ENCODE measurements at places on chromosomes 7 and 10.

- DNase-seq = no peak
Observed at GRCh38 chr7:20238194-20238753, 21.1 kb upstream of the MACC1 start.

DNA sequence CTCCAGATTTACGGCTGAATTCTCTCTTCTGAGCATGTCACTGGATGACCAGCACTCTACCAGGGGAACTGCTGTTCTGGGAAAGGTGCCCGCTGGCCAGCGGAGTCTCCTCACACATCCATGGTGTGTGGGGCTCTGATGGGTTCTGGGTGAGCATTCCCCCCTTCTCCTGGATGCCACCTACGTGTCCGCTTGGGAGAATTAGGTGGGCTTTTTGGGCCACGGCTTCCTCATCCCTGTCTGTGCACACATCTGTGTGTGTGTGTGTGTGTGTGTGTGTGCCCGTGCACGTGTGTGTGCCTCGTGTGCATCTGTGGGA, 163.0 kb downstream of the DNAJB6 start:
- no peak for DNase-seq

- DNase-seq = no peak
Observed at GRCh38 chr10:34884272-34884952, 69.3 kb upstream of the PARD3 start.

DNA sequence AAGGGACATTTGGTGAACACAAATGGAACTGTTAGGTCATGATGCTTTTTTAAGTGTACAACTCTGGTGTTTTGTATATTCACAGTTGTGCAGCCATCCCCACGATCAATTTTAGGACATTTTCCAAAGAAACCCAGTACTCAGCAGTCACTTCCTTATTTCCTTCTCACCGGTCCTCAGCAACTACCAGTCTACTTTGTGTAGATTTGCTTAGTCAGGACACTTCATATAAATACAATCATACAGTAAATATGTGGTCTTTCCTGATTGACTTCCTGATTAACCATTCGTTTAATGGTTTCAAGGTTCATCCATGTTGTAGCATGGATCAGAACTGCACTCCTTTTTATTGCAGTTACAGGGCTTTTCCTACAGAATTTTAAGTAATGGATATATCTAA, 14.4 kb downstream of the SGPL1 start:
- no peak for DNase-seq

- DNase-seq = no peak
Observed at GRCh38 chr10:121994429-121994941, 5.5 kb downstream of the TACC2 start.

GRCh38 chr10:13383399-13383761, 35.3 kb upstream of the SEPHS1 start:
- no peak for DNase-seq

GRCh38 chr7:82257118-82257695, 186.4 kb downstream of the CACNA2D1 start:
- DNase-seq = no peak

DNA sequence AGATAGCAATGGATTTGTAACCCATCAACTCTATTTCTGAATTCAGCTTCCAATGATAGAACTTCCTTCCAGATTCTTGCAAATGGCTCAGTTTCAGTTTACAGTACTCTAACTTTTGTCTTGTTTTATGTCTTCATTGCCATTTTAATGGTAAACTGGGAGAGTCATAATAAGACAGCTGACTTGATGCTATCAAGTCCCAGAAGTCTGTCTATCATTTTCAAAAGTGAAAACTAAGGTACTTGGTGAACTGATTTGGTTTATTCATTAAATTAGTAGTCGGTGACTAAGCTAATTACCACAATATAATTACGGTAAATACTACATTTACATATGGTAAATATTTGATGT, 25.0 kb downstream of the RTKN2 start:
- DNase-seq = no peak

- no peak for DNase-seq
Observed at GRCh38 chr7:118855290-118855689, 630.8 kb downstream of the ANKRD7 start.

- no peak for DNase-seq
Observed at GRCh38 chr10:48536156-48536500, 68.7 kb downstream of the ARHGAP22 start.

- DNase-seq = no peak
Observed at GRCh38 chr7:134527979-134528371, 608 bp downstream of the AKR1B10 start.

GRCh38 chr10:69810675-69811397, 9.1 kb downstream of the COL13A1 start:
- no peak for DNase-seq

GRCh38 chr10:50558371-50558770, 65.4 kb downstream of the SGMS1 start:
- DNase-seq = no peak

DNA sequence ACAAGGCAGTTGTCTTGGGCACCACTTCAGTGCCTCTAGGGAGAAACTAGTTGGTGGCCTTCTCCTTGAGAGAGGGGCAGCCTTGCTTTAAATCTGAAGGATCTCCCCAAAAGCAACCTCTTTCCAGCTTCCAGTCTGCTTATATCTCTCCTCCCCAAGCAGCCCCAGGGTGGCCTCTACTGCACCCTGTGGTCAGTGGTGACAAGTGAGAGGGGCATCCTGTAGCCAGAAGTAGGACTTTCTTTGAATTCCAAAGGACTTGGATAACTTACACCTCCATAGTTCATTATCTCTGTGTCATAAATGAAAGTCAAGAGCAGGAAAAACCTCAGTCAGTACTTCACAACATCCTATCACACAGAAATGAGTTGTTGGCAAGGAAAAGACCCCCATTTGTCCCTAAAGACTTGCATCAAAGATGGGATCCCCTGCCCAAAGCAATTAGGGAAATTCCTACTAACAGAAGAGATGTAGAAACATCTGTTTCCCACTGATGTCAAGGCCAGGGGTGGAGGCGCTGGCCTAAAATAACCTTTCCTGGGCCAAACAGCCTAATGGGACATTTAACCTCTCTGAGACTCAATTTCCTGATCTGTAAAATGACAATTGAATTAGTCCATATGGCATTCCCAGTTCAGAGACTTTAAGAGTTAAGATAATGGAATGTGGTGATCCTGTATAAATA, 44.0 kb upstream of the ANKRD1 start:
- DNase-seq = no peak

DNA sequence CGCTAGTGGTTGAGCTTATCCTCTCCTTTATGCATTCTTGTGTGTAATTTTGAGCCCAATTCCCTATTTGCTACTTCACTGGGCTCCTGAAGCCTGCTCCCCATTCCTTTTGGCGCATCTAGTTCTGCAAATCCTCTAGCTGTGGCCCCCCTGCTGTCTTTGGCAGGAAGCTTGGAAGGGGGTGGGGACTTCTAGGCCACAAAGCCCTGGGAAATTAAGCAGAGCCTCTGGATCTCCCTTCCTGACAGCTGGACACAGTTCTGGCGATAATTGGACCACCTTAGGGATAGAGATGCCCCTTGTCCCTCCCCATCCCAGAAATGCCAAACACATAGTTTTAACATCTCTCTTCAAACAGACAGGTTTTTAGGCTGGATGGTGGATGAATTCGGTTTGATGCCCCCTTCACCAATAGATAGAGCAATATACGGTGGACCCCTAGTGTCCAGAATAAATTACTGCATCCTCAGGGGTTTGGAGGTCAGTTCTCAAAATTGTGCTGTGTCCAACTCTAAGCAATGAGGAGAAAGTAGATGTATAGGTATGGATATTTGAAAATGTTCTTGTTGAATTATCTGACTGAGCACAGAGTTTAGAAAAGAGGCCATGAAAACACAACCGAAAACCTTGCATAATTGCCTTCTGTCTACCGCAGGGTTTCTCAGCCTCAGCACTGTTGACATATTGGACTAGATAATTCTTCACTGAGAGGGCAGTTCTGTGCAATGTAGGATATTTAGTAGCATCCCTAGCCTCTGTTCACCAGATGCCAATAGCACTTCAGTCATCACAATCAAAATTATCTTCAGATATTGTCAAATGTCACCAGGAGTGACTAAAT, 75.5 kb downstream of the PAPSS2 start:
- DNase-seq = no peak

GRCh38 chr10:6558759-6559461, 21.2 kb downstream of the PRKCQ start:
- DNase-seq = no peak

- no peak for DNase-seq
Observed at GRCh38 chr10:98242823-98243222, 25.2 kb downstream of the LOXL4 start.

DNA sequence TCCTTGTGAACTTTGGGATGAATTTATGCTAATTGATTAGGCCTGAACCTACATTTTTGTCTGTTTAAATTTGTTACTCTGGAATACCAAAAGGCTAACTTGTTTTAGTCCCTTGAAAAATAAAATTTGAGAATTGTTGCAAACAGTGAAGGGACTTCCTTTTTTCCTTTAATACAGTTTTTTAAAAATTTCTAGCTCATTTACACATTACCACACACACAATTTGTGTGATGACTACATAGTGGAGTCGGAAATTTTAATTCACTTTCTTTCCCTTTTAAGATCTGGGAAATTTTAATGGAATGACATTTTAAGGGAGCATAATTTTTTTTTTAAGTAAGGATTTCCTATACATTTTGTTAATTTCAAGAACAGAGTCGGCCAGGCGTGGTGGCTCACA, 8.6 kb upstream of the TMEM236 start:
- no peak for DNase-seq

- no peak for DNase-seq
Observed at GRCh38 chr10:131311661-131312477, at the start of gene TCERG1L. TCERG1L (minus strand) TSS chr10:131311721; CDS start chr10:131311635, 86 bp downstream.

DNA sequence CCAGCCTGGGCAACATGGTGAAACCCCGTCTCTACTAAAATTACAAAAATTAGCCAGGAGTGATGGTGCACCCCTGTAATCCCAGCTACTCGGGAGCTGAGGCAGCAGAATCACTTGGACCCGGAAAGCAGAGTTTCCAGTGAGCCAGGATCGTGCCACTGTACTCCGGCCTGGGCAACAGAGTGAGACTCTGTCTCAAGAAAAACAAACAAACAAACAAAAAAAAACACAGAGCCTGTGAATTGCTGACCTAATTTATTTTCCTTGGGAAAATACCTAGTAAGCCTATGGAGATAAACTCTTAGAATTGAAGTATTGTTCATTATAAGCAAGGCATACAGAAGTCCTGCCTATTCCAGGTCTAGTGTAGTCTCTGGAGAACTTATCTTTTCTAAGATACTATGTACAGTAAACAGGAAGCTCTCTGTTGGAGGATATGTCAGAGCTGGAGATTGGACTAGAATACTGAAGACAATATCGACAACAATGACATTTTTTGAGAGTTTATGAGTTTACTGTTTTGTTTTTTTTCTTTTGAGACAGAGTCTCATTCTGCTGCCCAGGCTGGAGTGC, 14.9 kb downstream of the GTF2I start:
- DNase-seq = no peak

GRCh38 chr10:72336259-72337038, 18.3 kb downstream of the DNAJB12 start:
- DNase-seq = no peak

GRCh38 chr10:97903128-97904017, 53.7 kb downstream of the GOLGA7B start:
- no peak for DNase-seq

DNA sequence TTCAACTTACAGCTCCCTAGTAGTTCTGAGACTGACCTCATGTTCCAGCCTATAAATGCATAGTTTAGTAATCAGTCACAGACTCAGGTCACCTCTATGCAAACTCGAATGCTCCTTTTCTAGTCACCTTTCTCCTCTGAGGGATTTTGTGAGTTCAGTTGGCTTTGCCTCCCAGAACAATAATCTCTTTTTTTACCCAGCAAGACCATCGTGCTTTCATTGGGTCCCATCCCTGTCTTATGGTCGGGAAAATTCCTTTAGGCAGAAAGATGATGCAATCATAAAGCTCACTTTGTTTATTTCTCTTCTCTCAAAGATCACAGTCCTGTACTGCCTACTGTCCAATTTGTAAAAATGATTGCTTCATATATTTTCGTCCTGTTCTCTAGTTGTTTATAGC, 38.4 kb downstream of the TWIST1 start:
- no peak for DNase-seq

DNA sequence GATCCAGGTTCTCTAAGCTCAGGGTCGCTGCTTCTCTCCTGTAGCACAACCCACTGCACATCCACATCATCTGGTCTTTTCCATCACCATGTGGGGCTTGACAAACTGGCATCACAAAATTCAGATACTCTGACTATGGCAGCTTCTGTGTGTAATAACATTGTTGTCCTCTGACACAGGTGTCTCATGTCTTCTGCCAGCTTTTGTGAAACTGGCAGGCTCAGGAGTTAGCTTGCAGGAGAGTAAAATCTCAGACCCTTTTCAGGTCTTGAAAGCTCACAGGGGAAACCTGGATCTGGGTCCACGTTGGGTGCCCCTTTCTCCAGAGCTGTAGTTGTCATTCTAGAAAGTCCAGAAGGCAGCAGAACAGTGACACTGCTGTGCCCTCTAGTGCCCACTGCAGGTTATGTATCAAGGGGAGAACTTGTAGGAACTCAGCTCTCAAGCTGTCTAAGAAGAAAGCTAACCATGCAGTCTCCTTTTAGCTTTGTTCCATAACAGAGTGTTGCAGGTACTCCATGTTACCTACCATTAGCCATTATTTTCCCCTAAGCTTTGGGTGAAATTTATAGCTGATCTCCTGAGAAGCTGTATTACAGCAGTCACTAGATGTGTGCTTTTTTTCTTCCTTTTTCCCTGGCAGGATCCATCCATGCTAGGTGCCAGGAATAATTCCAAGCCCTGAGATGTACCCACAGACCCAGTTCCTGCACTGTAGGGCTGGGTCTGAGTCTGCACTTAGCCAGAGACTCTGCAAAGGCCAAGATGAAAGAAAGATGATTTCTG, 102.7 kb downstream of the ZNF248 start:
- DNase-seq = no peak

GRCh38 chr7:2099048-2099957, 133.4 kb downstream of the MAD1L1 start:
- DNase-seq = no peak

GRCh38 chr7:66905689-66906088, 15.3 kb upstream of the TMEM248 start:
- no peak for DNase-seq

DNA sequence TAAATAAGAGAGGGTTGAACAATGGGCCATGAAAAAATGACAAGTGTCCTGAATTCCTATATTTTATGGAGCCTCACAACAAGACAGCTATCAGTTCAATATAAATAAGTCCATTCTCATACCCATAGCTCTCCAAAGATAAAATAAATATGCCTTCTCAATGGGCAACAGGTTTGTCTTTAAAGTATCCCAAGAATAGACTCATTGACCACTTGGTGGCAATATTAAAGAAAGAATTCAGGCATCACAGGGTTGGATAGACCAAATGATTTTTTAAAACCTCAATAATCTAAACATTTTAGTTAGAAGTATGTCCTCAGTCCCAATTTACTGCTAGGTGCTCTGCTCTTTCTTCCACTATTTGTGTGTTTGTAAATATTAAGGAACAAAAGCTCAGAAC, 165.1 kb upstream of the WNT16 start:
- no peak for DNase-seq

- DNase-seq = no peak
Observed at GRCh38 chr7:149735181-149735602, 38.2 kb downstream of the ZNF467 start.

All from stimulated activated CD8-positive, alpha-beta memory T cell treated with anti-CD3 and anti-CD28 coated beads, Interleukin-7, amount 100 ng/mL, for 1 hour (primary cell).